ENCODE measurements at places on chromosomes 13 and 19.

GRCh38 chr13:44098559-44098958 is 218.9 kb downstream of the LACC1 start:
- DNase-seq = no peak

DNA sequence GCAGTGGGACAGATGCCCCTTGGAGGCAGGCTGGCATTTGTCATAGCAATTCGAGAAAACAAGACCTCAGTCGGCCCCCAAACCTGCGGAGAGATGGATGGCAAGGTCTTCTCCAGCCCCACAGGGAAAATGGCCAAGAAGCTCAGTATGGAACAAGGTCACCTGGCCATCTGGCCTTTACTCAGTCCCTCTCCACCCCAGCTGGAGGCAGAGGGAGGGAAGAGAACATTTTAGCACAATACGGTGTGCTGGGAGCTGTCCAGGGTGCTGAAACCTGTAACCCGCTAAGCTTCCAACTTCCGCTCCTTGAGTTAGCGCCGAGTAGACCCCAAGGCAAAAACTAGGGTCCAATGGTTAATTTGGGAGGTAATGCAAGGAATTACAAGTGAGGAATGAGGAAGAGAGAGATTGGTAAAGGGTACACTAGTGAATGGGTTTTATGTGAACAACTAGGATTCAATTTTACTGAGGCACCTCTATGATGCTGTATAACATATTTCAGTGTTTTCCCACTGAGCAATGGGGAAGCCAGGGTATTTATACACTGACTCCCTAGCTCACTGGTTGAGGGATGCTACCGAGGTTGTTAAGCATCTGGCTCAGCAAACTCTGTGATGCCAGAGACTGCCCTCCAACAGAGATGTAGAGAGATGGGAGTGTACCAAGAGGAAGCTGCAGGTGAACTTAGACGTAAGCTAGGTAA is 64.3 kb downstream of the CACNA1A start:
- no peak for DNase-seq

DNA sequence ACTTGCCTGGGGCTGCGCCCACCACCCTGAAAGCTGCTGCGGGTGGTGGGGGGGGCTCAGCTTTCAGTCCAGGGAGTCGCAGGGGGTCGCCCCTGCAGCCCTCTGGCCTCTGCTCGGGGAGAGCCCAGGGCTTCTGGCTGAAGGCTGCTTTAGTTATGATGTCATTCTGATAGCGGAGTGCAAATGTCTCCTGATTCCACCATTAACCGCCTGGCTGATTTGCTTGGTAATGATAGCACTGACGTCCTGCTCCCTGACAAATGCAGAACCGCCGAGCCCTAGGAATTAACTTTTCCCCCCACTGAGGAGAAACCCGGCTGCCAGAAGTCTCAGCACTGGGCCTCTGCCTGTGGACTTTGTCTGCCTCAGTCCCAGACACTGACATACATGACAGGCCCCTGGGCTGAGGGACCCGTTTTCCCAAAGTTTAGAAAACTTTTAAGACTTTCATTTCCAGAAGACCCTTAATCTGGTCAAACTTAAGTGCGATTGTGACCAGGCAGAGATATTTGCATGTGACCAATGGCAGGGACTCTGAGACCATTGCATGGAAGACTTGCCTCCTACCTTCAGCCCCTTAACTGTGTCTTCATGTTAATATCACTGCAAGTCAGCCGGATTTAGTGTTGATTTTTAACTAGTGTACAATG is 142.5 kb upstream of the ZNF536 start:
- no peak for DNase-seq

- no peak for DNase-seq
Observed at GRCh38 chr13:25281935-25282332, 5.4 kb downstream of the MTMR6 start.

- DNase-seq = no peak
Observed at GRCh38 chr13:40185414-40185813, 481.0 kb downstream of the FOXO1 start.

- no peak for DNase-seq
Observed at GRCh38 chr19:31118986-31119385, 230.2 kb downstream of the TSHZ3 start.

DNA sequence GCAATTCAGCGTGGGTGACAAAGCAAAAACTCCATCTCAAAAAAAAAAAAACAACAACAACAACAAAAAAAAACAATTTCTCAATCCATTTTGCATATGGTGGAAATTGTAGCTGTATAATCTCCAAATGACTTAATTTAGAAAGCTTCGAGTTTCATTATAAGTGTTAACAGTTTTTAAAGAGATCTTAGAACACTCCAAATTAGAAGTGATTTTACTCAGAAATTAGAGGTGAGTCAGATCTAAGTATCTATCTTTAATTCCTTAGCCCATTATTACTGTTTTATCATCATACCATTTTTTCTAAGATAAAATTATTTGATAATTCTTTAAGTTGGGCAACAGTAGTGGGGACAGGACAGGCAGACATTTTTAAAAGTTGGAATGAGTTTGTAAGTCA is 60.5 kb downstream of the ZMYM2 start:
- DNase-seq = no peak

GRCh38 chr13:23679220-23679619 is 109.0 kb downstream of the TNFRSF19 start:
- no peak for DNase-seq

DNA sequence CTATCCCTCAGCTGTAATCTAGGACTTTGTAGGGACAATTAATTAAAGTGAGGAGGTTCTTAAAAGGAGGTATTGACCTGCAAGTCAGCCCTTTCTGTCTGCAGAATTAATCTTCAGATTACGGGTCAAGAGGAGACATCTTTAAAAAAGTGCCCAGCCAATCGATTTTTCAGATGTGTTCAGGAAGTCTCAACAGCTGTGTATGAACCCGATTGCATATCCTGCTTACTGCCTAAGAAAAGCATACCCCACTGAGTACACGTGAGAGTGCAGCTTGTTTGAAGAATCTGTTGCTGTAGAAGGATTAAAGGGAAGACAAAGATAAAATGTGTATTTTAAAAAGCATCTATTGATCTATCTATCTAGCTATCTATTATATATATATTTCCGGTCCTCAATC is 1194.5 kb downstream of the UQCRFS1 start:
- DNase-seq = no peak

DNA sequence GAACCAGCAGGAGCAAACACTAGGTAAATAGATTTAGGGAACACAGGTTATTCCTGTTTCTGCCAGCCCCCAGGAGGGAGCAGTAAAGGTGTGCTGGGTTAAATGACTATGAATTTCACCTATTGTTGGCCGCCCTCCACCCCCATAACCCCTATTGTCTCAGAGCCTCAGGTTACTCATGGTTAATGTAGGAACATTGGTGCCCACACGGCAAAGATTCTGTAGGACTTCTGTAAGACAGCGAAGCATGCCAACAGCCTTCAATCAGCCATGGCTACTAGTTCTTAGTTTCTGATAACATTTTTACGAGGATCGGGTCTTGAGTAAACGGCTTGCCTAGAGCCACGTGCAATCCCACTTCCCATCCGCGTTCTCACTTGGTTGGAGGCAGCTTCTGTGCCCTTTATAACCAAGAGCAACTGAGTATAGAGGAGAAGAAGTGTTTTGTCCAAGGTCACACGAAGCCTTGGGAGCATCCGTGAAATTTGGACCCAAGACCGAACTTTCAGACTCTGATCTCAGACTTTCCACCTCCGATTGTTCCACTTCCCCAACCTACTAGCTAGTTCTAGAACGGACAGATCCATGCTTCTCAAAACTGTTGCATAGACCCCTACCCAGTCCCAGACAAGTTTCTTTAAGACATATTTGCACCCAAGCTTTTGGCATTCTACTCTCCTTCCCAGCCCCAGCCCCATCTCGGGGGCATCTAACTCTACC is 5.1 kb upstream of the CACNG8 start:
- no peak for DNase-seq

DNA sequence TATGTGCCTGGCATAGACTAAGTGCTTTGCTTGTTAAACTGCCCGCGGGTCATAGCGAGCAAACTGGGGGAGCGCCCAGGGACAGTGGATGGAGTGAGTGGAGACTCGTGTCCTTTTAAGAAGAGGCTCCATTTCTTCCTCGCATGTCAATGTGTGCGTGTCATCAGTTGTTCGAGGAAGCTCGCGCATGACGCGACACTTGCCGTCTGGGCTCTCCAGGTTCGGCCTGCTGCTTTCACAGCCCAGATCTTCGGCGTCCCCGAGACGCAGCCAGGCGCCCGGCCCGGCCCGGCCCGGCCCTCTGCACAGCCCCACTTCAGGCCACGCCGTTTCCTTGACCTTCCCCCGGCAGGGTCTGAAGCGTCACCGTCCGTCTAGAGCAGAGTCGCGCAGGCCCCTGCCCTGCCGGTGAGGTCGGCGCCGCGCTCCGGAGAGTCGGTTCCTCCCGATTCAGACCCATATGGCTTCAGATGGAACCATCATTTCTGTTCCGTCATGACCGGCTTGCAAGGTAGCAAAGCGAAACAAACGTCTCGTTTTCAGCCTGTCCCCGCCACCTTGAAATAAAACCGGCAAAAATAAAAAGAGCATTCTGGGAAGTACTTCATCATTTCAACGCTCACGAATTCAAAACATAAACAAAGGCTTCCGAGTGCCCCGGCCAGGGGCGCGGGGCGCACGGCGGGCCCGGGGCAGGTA is 599 bp upstream of the ARHGEF7 start:
- no peak for DNase-seq

- no peak for DNase-seq
Observed at GRCh38 chr13:45016792-45017425, 27.6 kb downstream of the GPALPP1 start.

- no peak for DNase-seq
Observed at GRCh38 chr19:6533000-6533328, 2.1 kb downstream of the TNFSF9 start.

DNA sequence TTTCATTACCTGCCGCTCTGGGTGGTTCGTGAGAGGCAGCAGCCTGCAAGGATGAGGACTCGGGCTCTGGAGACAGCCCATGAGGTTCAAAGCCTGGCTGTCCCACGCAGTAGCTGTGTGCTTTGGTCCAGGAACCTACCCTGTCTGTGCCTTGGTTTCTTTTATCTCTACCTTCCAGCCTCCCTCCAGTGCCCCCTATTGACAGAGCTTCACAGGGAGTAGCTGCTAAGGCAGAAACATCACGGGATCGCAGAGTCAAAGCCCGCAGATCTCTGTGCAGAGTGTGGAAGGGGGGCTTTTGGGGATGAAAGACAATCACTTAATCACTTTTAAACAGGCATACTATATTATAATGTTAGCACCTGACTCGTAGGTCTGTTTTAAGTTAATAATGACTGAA is 16.2 kb downstream of the ZNF71 start:
- DNase-seq = no peak

DNA sequence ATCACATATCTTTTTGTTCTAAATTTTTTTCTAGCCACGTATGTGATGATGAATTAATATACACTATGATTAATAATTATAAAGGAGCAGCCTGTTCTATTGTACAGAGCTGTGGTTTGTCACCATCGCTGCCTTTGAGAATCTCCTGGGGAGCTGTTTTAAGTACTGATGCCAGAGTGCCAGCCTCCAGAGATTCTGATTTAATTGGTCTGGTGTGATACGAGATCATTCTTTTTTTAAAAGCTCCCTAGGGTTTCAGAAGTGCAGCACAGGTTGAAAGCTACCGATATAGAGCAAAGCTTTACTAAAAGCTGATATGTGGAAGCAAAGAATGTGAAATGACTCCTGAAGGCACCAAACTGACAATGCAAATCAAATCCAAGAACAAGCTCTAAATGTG is 314.7 kb downstream of the ITGBL1 start:
- no peak for DNase-seq

DNA sequence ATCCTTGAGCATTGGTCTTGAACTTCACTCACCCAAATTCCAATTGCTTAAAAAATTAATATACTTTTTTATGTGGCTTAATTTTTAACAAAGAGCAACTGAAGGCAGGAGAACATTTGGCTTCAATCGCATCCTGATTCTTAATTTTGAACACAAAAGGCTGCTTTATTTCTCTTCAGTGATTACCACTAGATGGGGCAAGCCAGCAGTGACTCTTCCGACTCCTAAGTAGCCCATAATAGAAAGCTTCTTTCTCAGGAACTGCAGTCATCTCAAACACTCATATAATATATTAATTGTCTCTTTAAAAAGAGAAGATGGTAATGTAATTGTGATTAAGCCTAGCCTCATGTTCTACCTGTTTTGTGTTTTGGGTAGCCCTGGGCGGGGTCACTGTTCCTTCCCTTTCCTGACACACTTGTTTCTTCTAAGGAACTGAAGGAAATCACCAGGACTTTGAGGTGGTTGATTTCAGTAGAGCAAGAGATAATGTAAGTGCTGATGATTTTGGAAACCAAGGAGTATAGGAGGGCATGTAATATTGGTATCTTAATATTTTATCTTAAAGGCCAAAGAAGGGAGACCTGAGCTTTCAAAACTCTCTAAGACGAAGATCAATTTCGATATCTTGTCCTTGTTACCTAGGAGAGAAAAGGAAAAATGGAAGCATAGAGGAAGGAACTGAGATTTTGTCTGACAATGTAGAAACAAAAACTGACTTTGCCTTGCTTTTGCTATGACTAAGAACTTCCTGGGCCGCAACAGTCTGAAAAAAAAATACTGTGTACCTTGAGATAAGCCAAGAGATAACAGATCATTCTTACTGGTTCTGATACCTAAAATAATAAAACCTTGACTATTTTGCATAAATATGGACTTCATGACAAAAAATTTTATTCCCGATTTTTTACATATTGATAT is 73.1 kb downstream of the TNFSF13B start:
- DNase-seq = no peak

GRCh38 chr19:7977021-7977722 is 28.3 kb downstream of the ELAVL1 start:
- no peak for DNase-seq

DNA sequence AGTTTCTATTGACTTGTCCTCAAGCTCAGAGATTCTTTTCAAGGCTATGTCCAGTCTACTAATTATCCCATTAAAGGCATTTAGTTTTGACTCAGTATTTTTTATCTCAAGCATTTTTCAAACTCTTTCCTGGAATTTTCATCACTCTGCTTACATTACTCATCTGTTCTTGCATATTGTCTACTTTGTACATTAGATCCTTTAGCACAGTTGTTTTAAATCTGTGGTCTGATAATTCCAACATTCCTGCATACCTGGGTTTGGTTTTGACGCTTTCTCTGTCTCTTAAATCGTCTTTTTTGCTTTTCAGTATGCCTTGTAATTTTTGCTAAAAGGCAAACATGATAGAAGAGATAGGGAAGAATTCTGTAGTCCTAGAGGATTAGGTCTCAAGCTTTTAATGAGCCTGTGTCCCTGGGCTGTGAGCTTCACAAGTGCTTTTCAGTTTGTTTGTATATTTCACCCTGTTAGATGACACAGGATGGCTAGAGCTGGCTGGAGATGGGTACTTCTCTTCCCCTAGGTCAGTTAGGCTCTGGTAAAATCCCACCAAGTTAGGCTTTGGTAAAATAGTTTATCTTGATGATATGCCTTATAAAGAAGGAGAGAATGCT is 46.1 kb upstream of the GPC6 start:
- DNase-seq = peak; percentile 56

GRCh38 chr13:112750570-112750969 is 60.7 kb downstream of the ATP11A start:
- no peak for DNase-seq

GRCh38 chr13:79939689-79940088 is 401.2 kb downstream of the SPRY2 start:
- DNase-seq = no peak
